ENCODE measurements at places on chromosomes 3 and 15.
A peak's percentile ranks its signal among the peaks of the same experiment; 100 is the strongest.

- DNase-seq = no peak
Measured at GRCh38 chr3:111723293-111724215, 128.4 kb upstream of the ZBED2 start.

GRCh38 chr3:74523811-74524210 is 90.6 kb downstream of the CNTN3 start:
- no peak for DNase-seq

DNA sequence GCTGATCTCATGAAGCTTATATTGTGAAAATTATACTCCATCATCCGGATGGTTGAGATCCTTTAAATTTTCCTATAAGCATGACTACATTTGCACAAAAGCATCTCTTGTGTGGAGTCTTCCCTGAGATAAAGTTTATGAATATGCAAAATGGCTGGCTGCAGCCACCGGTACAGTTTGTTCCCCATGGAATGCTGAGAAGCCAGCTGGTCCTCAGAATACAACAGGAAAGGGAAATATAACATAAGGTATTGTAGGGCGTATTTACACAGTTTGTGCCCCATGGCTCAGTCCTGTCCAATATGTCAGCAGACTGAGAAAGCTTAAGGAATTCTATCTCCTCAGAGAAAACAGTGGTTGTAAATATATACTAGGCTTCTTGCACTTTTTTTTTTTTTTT is 468.6 kb downstream of the CNTN6 start:
- no peak for DNase-seq

DNA sequence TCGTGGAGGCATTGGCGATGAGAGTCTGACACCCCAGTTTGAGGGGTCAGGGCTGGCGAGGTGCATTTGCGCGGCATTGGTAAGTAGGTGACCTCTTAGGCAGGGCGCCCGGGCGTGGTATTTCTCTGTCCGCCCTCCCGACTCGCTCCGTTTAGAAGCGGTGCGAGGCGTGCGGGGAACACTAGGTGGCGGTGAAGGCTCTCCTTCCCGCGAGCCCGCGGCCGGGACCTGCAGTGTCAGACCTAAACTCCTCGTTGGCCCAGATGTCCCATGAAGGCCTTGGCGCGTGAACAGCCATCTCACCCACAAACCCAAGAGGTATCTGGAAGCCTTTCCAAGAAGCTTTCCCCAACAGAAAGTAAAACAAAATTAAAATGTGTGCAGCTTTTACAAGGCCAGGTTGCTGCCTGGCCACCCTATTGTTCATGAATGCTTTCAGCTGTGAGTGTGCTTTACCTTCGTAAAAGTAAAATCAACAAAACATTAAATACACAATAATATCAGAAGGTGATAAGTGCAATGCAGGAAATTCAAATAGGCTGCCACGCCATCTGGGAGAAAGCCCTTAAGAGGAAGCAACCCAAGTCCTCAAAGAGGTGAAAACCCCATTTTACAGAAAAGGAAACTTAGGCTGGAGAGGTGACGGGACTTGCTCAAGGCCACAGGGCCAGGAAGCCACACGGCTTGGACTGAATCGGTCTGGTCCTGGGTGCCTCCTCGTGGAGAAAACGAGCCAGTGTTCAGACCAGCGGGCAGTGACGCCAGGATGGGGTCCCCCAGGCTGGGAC is 120.3 kb downstream of the ETFA start:
- DNase-seq = peak; percentile 75

GRCh38 chr15:84666373-84666772 is 8.4 kb upstream of the NMB start:
- no peak for DNase-seq

DNA sequence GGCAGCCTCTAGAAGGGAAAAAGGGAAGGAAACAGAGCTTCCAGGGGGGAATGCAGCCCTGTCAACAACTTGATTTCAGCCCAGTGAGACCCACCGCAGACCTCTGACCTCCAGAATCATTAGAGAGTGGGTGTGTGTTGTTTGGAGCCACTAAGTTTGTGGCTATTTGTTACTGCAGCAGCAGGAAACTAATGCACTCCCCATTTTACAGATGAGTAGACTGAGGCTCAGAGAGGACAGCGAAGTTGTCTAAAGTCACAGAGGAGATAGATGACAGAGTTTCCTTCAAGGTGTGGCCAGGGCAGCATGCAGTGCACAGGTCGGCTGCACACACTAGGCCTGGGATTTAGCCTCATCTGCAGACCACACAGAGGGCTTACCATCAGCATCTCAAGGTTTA is 81.8 kb upstream of the ALDH1L1 start:
- DNase-seq = no peak

- no peak for DNase-seq
Measured at GRCh38 chr3:37030588-37030987, 37.3 kb downstream of the MLH1 start.

DNA sequence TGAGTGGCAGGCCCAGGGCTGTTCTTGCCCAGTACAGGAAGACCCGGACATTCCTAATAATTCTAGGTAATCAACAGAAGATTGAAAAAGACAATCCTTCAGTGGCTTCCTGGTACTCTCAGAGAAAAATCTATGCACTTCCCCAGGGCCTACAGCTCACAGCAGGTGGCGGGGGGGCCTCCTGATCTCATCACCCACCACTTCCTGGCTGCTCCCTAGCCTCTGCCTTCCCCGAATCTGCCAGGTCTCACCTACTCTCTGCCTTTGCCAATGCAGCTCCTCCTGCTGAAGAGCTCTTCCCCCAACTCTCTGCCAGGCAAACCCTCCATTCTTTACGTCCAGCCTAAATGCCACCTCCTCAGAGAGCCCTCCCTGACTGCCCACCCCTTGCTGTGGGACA is 37.5 kb downstream of the EHD4 start:
- no peak for DNase-seq

DNA sequence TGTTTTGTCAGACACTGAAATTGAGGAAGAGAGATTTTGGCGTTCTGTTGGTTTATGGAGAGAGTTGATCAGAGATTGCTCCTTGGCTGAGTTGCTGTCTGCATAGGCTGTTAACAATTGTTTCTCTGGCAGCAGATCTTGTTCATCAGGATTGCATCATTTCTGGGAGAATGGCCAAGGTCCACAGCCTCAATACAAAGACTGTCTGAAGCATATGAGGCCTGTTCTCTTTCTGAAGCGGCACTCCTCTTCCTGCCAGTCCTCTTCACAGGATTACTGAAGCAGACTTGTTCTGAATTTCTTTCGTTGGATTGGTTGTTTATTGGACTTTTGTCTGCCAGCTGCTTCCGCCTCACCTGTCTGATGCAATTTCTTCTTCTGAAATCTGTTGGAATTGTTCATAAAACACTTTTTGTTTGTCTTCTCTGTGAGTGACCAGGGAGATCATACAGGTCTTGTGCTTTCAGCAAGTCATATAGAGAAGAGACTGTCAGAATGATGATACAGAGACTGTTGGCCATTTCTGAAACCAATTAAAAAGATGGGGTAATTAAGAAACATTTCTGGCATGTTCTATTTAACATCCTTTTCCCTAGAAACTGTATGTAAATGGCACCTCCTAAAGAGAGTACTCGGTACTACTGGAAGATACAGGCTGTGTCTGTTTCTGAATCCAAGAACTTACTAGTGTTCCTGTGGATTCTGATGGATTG is 25.5 kb downstream of the SETD5 start:
- DNase-seq = peak; percentile 64

DNA sequence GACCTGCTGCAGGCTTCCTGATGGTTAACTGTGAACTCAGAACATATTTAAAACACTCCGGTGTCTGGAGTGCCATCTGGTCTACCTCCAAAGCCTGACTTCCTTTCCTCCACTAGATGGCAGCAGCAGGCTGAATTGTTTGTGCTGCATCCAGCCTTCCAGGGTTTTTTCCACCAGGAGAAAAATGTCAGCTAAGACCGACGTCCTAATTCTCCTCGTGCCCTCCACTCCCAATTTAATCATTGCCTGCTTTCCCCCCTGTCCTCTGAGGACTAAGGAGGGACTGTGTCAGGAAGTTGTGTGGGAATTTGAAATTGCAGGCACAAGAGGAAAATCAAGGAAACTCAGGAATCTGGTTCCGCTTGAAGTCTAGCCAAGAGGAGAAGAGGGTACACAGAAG is 165.2 kb upstream of the UMPS start:
- peak; percentile 51 for DNase-seq

DNA sequence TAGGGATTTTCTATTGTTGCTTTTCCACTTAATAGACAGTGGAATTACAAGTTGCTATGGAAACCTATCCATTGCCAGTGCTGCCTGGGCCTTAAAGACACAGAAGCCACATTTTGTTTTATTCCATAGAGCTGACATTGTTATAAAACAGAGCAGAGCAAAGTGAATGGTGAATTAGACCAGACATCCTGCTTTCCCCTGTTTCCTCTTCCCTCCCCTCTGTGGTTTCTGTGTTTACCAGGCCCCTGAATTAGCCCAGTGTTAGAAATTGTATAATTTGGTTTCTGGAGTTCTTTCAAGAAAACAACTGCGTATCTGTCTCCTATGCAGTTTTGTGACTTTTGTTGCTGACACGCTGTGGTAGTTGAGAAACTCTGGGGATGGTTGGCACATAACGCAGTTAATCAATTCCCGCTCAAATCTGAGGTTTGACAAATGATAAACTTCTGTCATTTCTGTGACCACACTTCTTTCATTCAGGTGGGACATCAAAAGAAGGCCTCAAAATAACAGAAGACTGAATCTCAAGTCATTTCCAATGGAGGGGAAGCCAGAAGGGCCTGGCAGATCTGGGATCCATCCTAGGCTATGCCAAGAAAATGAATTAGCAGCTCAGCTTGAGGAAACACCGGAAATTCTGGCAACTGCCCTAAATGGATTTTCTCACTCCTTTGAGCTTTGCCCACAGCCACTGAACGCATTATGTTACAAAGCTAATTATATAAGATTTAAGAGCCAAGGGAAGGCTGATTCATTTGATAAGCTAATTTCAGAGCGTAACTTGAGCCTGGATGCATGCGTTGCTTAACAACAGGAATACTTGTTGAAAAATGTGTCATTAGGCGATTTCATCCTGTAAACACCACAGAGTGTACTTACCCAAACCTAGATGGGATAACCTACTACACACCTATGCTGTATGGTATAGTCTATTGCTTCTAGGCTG is 46.9 kb downstream of the NR1D2 start:
- DNase-seq = peak; percentile 75

DNA sequence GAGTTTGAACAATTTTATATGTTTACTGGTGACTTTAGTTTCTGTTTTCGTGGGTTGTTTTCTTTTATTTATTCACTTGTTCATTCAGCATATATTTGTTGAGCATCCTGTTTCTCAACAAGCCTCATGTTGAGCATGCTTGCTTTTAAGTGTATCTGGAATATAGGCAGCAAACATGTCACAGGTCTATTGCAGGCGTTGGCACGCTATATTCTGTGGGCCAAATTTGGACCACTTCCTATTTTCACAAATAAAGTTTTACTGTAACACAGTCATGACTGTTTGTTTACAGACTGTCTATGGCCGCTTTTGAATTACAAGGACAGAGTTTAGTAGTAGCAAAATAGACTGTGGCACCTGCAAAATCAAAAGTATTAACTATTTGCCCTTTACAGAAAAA is 89.6 kb downstream of the THRB start:
- DNase-seq = no peak

- no peak for DNase-seq
Measured at GRCh38 chr3:183178833-183179549, 16.5 kb upstream of the LAMP3 start.
